ENCODE measurements at places on chromosomes 4 and X.

DNA sequence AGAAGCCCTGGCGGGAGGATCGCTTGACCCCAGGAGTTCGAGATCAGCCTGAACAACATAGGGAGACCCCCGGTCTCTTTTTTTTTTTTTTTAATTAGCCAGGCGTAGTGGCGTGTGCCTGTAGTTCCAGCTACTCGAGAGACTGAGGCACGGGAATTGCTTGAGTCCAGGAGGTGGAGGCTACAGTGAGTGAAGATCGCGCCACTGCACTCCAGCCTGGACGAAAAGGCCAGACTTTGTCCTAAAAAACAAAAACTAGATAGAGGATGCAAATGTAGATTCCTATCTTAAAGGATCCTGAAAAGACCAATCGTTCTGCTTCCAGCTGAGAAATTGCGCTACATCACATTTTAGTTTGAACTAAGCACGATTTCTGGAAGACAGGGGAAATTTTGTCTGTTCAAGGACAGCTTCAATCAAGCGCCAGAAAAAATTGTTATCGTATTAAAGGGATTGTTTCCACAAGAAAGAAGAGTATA, 627 bp upstream of the HSD17B11 start:
- peaks cover 29% of the 10 kb centered on the region for H3K4me1 ChIP-seq
- peak overlapping the region; percentile 69 for H3K4me3 ChIP-seq
- no peak for DNase-seq
- no peaks in the 10 kb centered on the region for H3K36me3 ChIP-seq
- peak overlapping the region; percentile 92 for H3K27ac ChIP-seq

- no peaks in the 10 kb centered on the region for H3K27me3 ChIP-seq
- peaks cover 5% of the 10 kb centered on the region for H3K4me1 ChIP-seq
- no peak for DNase-seq
- H3K4me3 ChIP-seq: no peak overlapping the region
- H3K27ac ChIP-seq: no peak overlapping the region
Measured at GRCh38 chrX:65994519-65995506, 45.1 kb downstream of the VSIG4 start.

GRCh38 chrX:68175562-68175961, 257.7 kb downstream of the OPHN1 start:
- H3K27me3 ChIP-seq: no peaks in the 10 kb centered on the region
- H3K4me3 ChIP-seq: no peak overlapping the region
- H3K27ac ChIP-seq: peak overlapping the region; percentile 11
- no peak for DNase-seq
- H3K36me3 ChIP-seq: no peaks in the 10 kb centered on the region

DNA sequence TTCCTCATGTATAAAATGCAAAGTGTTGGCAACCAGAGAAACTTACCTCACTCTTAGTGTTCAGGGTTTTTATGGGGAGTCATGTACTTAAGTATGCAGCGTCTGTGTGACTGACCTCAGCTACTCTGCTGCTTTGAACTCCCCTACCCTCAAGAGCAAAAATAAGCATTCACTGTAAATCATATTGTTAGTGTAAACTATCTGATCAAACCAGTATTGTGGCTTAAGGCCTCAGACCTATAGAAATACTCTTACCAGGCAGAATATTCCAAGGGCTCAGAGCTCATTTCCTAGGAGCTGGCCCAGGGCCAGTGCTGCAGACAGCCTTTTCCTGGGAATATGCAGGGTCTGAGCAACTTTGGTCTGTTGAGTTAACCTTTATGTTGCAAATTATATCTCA, 453.1 kb downstream of the CCSER1 start:
- no peak for DNase-seq
- no peak overlapping the region for H3K4me3 ChIP-seq
- H3K27ac ChIP-seq: no peak overlapping the region
- no peaks in the 10 kb centered on the region for H3K36me3 ChIP-seq
- H3K27me3 ChIP-seq: no peaks in the 10 kb centered on the region
- no peaks in the 10 kb centered on the region for H3K4me1 ChIP-seq

DNA sequence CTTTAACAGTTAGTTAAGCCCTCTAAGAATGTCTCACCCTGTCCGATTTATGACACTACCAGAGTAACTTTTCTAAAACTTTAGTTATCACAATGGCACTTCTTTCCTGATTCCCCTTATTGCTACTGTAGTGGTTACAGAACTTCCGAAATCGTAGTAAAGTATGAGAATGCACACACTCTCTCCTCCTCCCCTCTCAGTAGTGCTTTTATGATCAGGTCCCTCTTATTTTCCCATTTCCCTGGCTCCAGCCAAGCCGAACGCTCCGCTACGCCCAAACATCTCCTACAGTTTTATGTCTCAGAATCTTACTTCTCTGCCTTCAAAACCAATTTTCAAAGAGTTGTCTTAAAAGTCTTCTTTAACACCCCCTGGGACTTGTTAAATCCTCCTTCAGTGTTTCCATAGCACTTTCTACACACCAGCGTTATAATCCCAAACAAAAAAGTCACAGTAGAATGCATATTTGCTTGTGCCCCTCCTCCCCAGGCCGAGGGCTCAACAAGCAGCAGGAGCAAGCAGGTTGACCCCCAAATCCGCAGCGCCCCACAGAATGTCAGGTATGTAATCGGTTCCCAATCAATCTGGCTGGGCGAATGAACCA, 671 bp downstream of the HPF1 start:
- no peaks in the 10 kb centered on the region for H3K27me3 ChIP-seq
- no peaks in the 10 kb centered on the region for H3K36me3 ChIP-seq
- H3K4me3 ChIP-seq: peak overlapping the region; percentile 66
- peaks cover 25% of the 10 kb centered on the region for H3K4me1 ChIP-seq
- H3K27ac ChIP-seq: peak overlapping the region; percentile 48
- DNase-seq: no peak

- H3K36me3 ChIP-seq: no peaks in the 10 kb centered on the region
- H3K27me3 ChIP-seq: no peaks in the 10 kb centered on the region
- H3K4me3 ChIP-seq: no peak overlapping the region
- H3K27ac ChIP-seq: no peak overlapping the region
Measured at GRCh38 chr4:9735515-9735914, 45.9 kb upstream of the DRD5 start.

Data from tibial nerve (tissue), 4 donors.